Panc1 (cell line): ENCODE measurements at places on chromosomes 2 and 18.

- no peak for DNase-seq
Measured at GRCh38 chr2:204060841-204061240, 124.3 kb downstream of the ICOS start.

- DNase-seq = no peak
Measured at GRCh38 chr2:121007490-121007853, 271.8 kb downstream of the GLI2 start.

GRCh38 chr2:146323564-146323963, 1521.3 kb upstream of the ACVR2A start:
- no peak for DNase-seq

DNA sequence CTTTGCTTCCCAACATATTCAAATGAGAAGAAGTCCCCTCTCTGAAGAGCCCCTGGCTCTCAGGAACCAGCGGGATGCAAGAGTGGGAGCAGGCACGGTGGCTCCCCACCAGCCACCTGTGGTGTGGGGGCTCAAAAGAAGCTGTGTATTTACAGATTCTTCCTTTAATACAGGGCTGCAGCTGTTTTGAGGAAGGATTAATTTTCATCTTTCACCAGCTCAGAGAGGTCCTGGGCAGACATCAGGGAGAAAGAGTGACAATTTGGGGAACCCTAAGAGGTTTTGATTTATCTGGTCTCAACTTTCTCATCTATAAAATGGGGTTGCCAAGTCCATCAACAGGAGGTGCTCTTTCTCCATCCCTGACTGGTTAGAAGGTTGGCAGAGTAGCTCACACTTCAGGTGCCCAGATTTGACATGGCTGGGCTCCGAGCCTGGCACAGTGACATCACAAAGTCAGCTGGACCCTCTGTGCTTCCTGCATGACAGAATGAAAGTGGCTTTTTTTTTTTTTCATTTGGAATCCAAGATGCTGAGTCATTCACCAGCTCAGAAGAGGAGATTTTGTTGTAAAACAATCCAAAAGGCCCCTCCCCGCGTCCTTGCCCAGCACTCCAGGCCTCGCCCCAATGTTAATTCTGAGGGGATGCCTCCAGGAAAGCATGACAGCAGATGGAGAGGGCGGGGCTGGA, 15.5 kb upstream of the SIX2 start:
- peak; percentile 42 for DNase-seq

DNA sequence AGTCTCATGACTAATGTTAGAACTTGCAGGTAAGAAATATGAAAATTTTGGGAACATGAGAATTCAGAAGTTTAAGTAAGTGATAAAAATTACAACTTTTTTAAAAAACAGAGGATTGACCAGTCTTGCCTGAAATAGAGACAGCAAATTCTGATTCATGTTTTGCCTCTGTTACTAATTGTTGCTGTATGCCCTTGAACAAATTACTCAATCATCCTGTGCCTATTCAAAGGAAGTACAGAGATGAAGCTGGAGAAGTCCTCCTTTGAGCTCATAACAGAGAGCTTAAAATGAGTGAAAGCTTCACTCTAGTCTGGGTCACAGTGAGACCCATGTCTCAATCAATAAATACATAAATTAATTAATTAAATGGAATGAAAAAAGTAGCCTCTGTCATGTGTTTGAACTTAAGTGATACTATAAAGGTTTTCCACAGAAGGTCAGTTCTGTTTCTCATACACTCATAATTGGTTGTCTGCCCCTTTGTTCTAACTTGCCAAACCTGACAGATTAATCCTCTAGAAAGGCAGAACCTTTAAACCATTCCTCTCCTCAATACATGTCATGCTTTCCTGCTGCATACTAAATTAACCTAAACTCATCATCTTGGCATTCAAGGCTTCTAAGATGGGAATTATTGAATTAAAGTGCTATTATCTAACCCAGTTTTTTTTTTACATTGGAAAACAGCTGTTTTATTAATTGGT, 374.6 kb upstream of the LRATD1 start:
- DNase-seq = no peak

DNA sequence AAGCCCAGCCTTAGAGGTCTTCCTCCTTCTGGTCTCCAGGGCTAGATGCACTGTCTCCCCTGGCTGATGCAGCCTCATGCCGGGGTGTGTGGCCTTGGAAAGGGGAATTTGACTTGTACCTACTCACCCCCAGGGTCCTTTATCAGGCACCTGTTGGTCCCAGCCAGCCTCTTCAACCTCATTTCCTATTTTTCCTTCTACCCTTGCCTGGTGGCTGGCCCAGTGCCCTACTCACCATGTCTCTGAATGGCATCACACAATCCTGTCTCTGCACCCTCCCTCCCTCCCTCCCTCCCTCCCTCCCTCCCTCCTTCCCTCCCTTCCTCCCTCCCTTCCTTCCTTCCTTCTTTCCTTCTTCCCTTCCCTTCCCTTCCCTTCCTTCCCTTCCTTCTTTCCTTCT, 17.1 kb upstream of the ST3GAL5 start:
- DNase-seq = no peak

GRCh38 chr2:73759904-73760303, 20.0 kb downstream of the DUSP11 start:
- DNase-seq = no peak

GRCh38 chr2:241344925-241345651, 11.0 kb upstream of the FARP2 start:
- DNase-seq = no peak

GRCh38 chr2:168052773-168053172, 194.6 kb downstream of the STK39 start:
- no peak for DNase-seq

GRCh38 chr2:158966312-158966711, 2.1 kb upstream of the TANC1 start:
- DNase-seq = no peak

DNA sequence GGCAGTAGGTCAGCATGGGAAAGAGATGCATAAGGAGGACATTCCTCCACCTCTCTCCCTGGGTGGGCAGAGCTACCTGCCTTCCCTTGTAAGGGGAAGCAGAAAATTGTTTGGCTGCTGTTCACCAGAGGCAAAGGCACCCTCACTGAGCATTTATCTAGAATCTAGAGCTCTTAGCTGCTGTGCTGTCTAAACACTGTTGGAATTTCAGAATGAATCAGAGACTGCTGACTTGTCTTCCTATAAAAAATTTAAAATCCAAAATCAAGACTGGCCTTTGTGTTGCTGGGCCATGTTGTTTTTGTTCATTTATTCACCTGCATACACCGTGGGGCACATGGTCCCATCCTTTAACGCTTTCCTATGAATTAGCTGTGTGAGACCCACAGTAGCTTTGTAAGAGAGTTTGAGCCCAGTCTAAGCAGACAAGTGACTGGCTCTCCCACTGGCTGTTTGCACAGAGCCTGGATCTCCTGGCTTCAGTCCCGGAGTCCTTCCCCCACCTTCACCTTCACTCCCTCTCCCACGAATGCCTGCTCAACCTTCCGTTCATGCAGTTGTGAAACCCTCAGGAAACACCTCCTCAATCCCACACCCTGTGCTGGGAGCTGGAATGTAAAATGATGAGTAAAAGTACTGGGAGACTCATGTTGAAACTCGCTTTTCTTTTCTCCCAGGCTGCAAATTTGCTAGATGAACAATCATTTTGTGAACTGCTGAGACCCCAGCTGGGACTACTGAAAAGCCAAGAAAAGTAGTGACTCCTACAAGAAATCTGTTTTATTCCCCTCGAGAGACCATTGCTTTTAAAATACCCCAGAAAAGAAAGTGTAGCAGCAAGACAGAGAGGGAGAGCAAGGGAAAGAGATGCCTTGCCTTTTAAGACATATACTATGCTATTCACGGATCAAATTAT, 76.2 kb downstream of the FAM168B start:
- DNase-seq = no peak

DNA sequence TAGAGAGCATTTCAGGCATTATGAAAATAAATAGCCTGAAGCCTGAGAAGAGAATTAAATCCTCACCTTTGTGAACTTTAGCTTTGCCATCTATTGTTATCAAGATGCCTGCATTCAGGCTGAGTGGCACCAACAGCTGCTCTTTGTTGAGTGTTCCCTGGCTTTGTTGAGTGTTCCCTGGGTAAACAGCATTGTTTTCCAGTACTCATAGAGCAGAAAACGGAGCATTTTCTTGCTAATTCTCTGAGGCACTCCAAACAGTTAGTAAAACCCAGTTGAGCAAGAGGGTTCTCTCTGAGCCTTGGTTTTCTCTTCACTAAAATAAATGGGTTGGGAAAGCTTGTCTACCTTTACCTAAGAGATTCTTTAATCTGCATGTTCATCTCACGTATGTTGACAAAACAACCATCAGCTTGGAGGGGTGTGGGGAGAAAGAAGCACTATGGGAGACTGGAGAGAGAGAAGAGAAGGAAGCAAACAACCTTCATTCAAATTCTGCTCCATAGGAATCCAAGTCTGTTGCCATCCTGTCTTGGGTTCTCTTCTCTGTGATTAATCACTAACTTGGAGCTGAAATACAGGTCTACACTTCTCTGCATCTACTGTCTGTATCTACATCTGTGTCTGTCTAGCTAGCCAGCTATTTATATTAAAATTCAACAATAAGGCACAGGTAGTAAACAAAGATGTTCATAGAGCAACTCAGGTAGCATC, 567.0 kb upstream of the SOX11 start:
- no peak for DNase-seq

- no peak for DNase-seq
Measured at GRCh38 chr2:77459840-77460239, 62.3 kb downstream of the LRRTM4 start.

DNA sequence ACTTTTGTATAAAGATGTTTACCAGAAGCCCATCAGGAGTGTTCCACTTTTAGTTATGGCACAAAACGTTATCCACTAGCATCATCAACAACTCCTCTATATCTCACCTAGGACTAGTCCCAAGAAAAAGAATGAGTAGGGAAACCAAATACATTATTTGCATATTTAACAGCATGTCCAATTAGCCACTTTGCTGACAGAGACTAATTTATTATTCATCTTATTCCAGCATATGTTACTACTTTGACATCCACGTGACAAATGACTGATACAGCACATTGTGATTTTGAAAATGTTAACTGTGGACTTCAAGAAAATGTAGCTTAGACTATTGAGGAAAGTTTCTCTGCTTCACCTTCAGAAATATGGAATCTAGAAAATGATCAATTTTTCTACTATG, 694.0 kb downstream of the NRXN1 start:
- no peak for DNase-seq

GRCh38 chr18:40355726-40356125, 1599.3 kb upstream of the PIK3C3 start:
- no peak for DNase-seq

DNA sequence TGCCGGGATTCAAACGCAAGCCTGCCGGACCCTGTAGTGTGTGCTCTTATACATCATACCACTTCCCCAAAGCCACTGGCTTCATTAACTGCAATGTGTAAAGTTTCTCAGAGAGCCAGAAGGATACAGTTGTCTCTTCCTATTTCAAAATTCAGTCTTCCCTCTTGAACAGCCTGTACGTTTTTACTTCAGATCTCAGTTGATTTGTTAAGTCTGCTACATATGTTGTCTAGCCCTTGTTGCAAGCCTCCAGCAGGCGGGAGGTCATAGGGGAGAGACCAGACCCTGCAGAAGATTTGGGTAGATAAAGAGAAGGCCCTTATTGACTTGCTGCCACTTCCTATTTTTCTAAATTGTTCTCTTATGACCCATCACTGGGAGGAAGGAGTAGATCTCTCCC, 56.2 kb downstream of the ARHGEF33 start:
- DNase-seq = no peak

- no peak for DNase-seq
Measured at GRCh38 chr18:48201337-48202005, 207.7 kb downstream of the ZBTB7C start.

DNA sequence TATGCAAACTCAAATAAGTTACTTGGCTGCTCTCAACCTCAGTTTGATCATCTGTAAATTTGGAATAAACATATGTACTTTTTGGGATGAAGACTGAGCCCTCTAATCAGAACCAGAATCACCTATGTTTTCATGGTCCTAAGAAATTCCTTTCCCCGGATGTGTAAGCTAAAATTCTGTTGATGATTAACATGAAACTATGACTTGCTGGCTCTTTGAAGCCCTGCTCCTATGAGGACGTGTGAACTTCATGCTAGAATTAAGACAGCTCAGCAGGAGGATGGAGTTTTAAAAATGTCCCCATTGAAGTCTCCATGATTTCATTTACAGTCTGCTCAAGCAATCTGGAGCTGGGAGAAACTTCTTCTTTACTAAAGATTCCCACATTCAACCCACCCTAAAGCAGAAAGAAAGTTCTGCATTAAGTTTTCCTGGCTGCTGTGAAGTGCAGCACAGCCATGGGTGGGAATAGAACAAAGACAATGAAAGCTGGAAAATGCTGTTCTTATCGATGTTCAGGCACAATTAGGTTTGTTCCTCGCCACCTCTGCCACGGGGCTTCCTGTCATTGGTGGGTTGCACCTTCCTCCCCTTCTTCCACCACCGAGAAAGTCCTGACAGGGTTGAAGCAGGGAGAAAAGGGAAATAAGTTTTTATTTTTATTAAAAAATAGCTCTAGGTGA, 50.9 kb downstream of the ADCYAP1 start:
- no peak for DNase-seq

GRCh38 chr18:9968081-9968848, 54.4 kb downstream of the VAPA start:
- DNase-seq = no peak

GRCh38 chr18:50726960-50727589, 92.7 kb downstream of the MRO start:
- no peak for DNase-seq

DNA sequence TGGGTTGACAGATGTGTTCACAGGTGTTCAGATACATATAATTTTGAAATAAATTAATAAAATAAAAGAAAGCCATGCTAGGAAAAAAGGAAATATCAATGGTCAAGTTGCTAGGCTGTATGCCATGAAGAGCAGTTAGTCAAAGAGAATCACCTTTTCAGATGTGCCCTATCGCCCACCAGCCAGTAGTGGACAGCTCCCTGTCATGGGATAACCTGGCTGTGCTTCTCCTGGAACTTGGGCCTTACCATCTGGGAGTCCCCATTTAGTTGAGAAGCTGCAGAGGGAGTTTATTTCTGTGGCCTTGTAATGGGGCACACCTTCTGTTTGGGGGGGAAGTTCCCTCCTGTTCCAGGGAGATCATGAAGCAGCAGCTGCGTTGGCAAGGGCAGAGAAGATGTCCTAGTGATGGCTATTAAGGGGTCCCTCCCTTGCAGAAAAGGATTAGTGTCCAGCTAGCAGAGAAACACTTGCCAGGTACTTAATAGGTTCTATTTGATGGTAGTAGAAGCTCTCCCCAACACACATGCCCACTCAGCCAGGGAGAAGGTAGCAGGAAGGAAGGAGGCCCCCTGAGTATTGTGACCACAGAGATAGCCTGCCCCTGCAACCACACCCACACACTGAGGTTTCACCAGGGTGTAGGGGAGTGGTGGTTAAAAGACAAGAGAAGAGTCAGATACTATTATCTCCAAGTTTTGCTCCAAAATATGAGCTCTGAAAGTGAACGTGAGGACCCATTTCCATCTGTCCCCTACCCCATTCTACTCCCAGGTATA, 117.7 kb downstream of the B3GNT2 start:
- DNase-seq = no peak

DNA sequence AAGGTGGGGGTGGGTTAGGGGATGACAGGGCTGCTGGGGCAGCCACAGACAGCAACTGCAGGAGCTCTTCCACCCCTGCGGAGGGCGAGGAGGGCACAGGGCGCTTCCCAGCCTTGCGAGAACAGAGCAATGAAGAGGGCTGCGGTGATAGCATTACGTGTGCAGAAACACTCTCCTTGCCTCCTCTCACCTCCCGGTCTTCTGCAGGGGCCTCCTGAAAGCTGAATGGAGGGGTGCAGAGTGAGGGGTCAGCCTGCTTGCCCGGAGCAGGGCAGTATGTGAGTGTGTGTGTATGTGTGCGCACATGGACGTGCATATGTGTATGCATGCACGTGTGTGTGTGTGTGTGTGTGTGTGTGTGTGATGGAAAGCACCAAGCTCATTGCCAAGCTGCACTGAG, 29.5 kb upstream of the IL1R2 start:
- DNase-seq = no peak

GRCh38 chr18:46916551-46917107, 678 bp downstream of the PIAS2 start:
- DNase-seq = no peak
